ENCODE measurements at places on chromosomes 7 and 10.

- no peak for DNase-seq
These were observed 46.0 kb upstream of the HPS1 start for GRCh38 chr10:98492763-98493162.

GRCh38 chr10:93599335-93599734 is 1.7 kb downstream of the RBP4 start:
- DNase-seq: no peak

- DNase-seq: no peak
These were observed 23.9 kb downstream of the SLC18A2 start for GRCh38 chr10:117264782-117265181.

- no peak for DNase-seq
These were observed 104.5 kb downstream of the TNS3 start for GRCh38 chr7:47477191-47478016.

GRCh38 chr10:285216-285615 is 150.0 kb downstream of the ZMYND11 start:
- no peak for DNase-seq

DNA sequence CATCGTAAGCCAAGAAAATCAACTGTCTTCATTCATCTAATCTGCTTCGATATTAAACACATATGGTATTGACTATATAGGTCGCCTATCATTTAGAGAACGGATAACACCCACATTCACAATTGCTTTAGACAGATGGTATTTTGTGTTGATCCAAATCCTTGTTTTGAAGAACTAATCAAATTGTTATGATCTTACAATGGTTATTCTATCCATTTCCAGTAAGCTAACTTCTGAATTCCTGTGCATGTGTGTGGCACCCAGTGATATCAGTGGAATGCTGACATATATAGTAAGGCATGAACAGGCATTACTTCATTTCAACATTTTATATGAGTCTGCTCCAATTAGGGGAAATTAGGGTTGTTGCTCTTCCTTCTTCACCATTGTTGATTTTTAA is 98.8 kb downstream of the SEMA3E start:
- no peak for DNase-seq

DNA sequence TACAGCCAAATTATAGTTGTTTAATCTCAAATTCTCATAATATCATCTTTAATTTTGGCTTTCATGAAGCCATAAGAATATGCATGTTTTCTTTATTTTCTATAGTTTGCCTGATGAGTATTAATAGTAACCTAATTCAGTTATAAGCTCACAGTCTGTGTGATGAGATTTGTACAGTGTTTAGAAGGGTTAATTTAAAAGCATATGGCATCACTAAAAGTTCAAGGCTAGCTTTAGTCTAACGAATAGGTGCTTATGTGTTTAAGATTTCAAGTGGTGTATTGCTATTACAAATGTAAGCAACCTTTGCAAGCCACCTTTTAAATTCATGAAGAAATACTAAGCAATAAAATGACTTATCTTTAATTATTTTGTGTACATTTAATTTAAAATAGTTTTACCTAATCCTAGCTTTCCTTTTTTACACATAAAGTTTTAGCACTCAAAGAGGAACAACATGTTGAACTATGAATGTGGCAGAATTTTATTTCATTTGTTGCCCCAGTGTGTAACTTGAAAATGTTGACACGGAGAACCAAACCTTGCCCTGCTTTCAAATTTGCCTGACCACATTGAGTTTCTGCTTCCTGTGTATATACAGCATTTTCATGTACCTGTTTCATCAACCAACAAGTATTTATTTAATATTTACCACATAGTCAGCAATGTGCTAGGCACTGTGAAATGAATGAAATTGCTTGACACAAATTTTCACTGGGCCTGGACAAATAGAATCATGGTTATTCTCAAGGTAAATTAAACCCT is 41.5 kb downstream of the TET1 start:
- no peak for DNase-seq

DNA sequence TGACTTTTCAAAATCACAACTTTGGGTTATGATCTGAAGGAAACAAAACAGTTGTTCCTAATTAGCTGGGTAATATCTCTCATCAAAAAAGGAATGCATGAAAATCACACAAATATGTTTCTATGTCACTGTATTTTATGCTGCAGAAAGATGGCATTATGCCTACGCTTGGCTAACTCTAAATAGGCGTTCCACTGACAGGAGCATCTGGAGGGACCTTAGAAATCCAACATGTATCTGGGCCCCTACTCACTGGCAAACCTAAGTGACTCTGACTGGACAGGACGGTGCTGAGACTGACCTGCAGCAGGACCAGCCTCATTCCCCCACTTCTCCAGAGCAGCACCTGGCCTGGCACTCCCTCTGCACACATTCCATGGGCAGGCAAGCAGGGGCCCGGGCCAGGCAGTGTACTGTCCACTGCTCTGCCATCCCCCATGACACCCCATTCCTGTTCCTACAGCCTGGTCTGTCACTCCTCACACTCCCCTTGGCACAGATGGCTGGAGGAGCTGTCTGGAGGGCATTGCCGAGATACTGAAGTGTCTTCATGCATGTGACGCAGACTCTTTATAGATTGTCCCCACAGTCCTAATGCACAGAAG is 2.6 kb upstream of the MYL7 start:
- no peak for DNase-seq

DNA sequence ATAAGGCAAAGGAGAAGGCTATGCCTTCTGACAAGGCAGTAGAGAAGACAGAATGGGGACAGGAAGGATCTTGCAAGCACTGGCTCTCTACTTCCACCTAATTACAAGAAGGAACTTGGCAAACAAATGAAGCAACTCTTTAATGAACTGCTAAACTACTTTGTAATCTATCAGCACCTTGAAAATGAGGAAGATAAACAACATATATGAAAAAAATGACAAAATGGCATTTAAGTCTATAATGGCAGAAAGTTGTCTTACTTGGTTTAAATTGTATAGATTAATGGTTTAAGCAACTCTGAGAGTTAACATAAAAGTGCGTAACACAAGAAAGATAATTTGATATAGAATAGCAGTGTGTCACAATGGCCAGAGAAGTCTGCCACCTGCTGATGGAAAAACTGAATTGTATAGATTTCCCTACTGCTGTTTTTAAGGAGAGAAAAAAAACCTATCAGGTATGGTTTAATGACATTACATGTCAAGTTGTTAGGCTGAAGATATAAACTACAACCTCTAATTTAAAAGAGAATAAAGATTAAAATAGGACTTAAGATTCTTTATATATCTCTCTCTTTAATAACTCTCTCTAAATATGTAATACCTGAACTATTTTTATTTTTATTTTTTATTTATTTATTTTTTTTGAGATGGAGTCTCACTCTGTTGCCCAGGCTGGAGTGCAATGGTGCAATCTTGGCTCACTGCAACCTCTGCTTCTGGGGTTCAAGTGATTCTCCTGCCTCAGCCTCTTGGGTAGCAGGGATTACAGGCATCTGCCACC is 11.8 kb downstream of the NT5C3A start:
- no peak for DNase-seq

DNA sequence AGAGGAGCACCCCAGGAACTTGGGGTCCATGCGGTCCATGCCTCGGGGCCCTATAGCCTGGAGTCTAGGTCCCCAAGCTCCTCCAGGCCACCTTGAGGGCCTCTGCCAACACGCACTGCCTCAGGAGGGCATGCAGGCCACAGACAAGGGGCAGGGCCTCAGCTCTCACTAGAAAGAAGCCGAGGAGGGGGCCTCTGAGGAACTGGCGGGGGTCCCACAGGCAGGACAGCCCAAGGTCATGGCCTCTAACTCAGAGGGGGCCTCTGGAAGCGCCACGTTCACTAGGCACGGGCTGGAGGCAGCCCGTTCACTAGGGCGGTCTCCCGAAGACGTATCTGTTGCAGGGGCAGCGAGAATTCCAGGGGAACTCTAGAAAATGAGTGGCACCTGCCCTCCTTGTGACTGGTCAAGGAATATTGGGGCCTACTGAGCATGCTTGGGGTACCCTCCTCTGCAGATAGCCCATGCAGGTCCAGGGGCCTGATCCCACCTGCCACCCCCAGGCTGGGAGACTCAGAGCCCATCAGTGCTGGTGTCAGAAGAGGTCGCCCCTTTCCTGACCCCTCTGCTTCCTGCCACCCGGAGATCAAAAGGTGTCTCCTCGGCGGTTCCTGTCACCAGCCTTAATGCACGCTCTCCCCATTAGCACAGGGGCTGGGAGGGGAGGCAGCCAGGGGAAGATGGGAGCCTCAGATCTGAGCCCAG is 86.7 kb upstream of the RET start:
- no peak for DNase-seq

DNA sequence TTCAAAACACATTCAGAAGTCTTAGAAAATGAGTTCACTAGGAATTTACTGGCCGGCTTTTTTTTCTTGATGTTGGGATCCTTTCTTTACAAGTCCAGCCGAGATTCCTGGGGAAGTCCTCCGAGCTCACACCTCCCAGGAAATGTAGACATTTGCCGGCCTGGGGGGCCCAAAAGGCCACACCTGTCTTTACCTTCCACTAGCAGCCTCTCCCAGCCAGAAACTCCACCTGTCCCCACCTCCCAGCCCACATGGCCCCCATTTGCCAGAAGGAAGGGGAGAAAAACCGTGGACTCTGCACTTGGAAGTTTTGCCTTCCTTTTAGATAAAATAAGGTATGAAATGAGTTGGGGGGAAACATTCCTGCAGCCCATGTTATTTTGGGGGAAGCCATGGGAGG is 27.6 kb upstream of the EMX2 start:
- no peak for DNase-seq

- no peak for DNase-seq
These were observed 79.0 kb downstream of the HIPK2 start for GRCh38 chr7:139698844-139699243.
